Effector memory CD4-positive, alpha-beta T cell (primary cell): ENCODE measurements at places on chromosomes 1 and 21.

GRCh38 chr1:224205438-224205840 is 22.4 kb downstream of the DEGS1 start:
- no peak for DNase-seq
- no peaks in the 10 kb centered on the region for H3K4me1 ChIP-seq
- H3K27me3 ChIP-seq = no peaks in the 10 kb centered on the region
- no peak overlapping the region for H3K4me3 ChIP-seq
- H3K36me3 ChIP-seq = no peaks in the 10 kb centered on the region
- no peak overlapping the region for H3K27ac ChIP-seq

GRCh38 chr1:45401524-45401923 is 61.3 kb upstream of the MUTYH start:
- H3K4me1 ChIP-seq = no peaks in the 10 kb centered on the region
- H3K36me3 ChIP-seq = no peaks in the 10 kb centered on the region
- no peaks in the 10 kb centered on the region for H3K27me3 ChIP-seq
- no peak for DNase-seq
- H3K4me3 ChIP-seq = no peak overlapping the region

DNA sequence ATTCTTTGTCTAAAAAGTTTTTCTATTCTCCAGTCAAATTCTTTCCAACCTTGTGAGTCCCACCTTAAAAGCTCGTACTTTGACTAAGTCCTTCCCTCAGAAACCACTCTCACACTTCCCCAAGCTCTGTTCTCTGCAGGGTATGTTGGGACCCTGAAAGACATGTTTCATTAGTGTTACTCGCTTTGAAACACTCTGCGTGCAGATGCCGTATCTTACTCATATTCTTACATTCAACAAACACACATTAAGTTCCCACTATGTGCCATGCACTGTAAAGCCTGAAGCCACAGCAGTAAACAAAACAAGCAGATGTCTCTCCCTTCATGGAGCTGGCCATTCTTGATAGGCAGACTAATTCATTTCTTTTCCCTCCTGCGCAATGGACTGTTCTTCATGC is 229.7 kb downstream of the RERE start:
- H3K27ac ChIP-seq = no peak overlapping the region
- no peaks in the 10 kb centered on the region for H3K27me3 ChIP-seq
- no peak for DNase-seq
- no peak overlapping the region for H3K4me3 ChIP-seq

DNA sequence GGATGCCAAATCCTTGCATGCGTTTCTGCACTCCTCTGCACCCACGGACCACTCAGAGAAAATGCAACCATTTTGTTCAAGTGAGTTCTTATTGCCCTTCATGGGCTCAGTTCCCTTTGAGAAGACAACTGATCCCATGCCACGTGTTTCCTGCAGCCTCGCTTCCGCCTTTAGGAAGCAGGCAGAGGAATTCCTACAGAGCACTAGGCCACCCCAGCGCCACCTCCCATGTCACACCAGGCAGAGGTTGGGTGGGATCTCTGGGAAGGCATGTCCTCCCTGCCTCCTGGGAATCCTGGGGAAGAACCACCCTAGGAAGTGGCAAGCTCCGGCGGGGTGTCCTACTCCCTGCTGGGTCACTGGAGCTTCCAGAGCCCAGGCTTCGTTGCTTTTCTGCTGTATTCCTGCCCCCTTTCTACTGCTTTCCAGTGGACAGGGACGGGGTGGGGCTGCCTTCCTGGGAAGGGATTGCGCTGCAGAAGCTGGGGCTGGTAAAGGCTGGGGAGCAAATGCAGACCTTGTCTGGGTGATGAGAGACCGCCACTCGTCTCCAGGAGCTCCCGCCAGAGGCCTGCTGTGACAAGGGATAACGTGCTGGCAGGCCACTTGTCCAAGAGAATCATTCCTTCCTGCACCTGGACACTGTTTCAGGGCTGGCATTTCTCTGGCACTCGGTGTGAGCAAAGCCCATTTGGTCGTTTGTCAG is 478.2 kb upstream of the VAMP3 start:
- DNase-seq = no peak
- H3K27ac ChIP-seq = no peak overlapping the region
- no peaks in the 10 kb centered on the region for H3K27me3 ChIP-seq
- H3K4me1 ChIP-seq = no peaks in the 10 kb centered on the region

DNA sequence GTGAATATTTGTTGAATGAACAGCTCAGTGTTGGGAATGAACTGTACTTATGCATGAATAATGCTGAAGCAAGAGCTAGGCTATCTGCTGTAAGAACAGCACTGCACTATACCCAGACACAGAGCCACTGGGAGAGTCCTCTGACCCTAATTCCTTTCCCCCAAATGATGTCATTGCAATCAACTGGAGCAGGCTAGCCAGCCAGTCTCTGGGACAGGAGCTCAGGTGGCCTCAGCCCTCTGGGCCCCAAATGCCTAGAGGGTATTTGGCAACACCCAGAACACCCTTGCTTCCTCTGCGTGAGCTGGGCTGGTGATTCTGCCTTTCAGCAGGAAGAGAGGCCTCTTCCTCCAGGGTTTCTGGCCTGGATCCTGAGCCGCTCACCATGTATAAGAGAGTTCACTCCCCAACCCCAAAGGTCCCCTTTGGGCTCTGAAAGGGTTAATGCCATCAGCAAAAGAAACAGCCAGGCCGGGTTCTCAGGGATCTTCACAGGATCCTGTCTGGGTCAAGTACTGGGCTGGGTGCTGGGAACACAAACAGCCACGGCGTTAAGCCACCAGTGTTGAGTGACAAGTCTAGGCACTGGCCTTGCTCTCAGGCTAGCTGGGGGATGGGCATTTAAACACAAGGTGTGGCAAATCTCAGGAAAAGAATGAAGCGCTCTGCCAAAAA is 3.7 kb upstream of the PADI4 start:
- H3K36me3 ChIP-seq = no peaks in the 10 kb centered on the region
- H3K27ac ChIP-seq = no peak overlapping the region
- no peaks in the 10 kb centered on the region for H3K27me3 ChIP-seq
- H3K4me3 ChIP-seq = no peak overlapping the region
